Heart right ventricle (tissue), 16 donors: ENCODE measurements at places on chromosomes 2 and 18. TPM values are rescaled to one million over a fixed set of nuclear protein-coding genes. Genes with fewer than 3 reads are reported as not detected.

DNA sequence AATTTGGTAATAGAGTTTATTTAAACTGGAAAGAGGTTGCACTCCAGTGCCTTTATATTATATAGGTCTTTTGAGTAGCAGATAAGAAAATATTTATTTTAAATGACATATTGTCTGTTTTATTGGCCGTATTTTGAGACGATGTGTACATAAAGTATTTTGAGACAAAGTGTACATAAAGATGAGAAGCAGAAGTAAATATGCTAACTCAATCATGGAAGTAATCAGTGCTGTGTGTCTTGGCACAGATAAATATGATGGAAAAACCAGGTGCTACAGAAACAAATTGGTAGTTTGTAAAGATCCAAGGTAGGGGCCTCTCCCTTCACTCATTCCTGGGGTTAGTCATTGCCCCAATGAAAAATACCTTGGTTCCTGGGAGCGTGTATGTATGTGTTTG is 382.9 kb downstream of the DSEL start:
- H3K27me3 ChIP-seq, result no peaks in the 10 kb centered on the region
- no peaks in the 10 kb centered on the region for H3K36me3 ChIP-seq
- no peaks in the 10 kb centered on the region for H3K4me1 ChIP-seq

GRCh38 chr18:54794823-54795222 is 33.5 kb upstream of the RAB27B start:
- H3K4me1 ChIP-seq, result no peaks in the 10 kb centered on the region
- no peaks in the 10 kb centered on the region for H3K27me3 ChIP-seq
- no peak for DNase-seq
- H3K27ac ChIP-seq, result no peak overlapping the region
- no peak overlapping the region for H3K4me3 ChIP-seq

DNA sequence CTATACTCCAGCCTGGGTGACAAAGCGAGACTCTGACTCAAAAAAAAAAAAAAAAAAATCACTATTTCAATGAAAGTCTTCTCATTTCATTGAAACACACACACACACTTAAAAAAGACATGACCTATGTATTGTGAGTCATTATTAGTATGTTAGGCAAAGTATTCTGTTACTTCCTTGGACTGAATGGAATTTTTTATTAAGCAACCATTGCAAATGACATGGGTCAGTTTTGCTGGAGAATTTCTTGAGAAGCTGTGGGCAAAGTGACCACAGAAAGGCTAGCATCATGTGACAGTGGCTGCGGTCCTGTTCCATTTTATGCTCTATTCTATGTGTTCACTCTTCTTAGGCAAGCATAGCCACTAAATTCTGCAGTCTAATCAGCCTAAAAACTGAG is 695.7 kb downstream of the TDRD15 start:
- DNase-seq, result no peak
- no peaks in the 10 kb centered on the region for H3K36me3 ChIP-seq
- H3K27me3 ChIP-seq, result no peaks in the 10 kb centered on the region
- H3K4me1 ChIP-seq, result peaks cover 8% of the 10 kb centered on the region
- H3K27ac ChIP-seq, result no peak overlapping the region

GRCh38 chr2:225326969-225327368 is 72.5 kb upstream of the NYAP2 start:
- H3K27me3 ChIP-seq, result no peaks in the 10 kb centered on the region
- no peak overlapping the region for H3K4me3 ChIP-seq
- DNase-seq, result no peak
- no peaks in the 10 kb centered on the region for H3K4me1 ChIP-seq

DNA sequence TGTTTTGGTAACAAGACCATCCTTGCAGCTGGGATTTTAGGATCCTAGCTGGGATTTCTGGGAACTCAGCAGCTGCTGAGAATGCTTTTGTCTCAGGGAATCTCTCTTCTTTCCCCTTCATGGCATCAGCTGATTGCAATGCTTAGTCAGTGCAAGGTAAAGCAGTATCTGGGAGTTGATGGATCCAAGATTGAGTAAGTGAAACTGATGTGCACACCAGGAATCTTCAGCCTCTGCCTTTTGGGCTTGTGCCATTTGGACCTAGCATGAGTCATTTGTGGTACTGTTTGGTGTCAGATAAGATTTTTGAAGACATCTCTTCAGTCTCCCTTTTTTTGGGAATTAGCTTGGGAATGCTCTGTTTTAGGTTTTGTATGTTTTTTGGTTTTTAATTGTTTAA is 363.3 kb upstream of the TFPI start:
- no peak for DNase-seq
- H3K36me3 ChIP-seq, result no peaks in the 10 kb centered on the region
- H3K27ac ChIP-seq, result no peak overlapping the region
- H3K27me3 ChIP-seq, result no peaks in the 10 kb centered on the region
- no peak overlapping the region for H3K4me3 ChIP-seq

- H3K4me3 ChIP-seq, result no peak overlapping the region
- H3K36me3 ChIP-seq, result no peaks in the 10 kb centered on the region
- peaks cover 33% of the 10 kb centered on the region for H3K4me1 ChIP-seq
- H3K27ac ChIP-seq, result no peak overlapping the region
Measured at GRCh38 chr18:62781893-62782292, 66.6 kb downstream of the PHLPP1 start.

- H3K27ac ChIP-seq, result no peak overlapping the region
- no peaks in the 10 kb centered on the region for H3K27me3 ChIP-seq
- DNase-seq, result no peak
- no peak overlapping the region for H3K4me3 ChIP-seq
Measured at GRCh38 chr18:43664487-43665008, 387.3 kb upstream of the SYT4 start.

DNA sequence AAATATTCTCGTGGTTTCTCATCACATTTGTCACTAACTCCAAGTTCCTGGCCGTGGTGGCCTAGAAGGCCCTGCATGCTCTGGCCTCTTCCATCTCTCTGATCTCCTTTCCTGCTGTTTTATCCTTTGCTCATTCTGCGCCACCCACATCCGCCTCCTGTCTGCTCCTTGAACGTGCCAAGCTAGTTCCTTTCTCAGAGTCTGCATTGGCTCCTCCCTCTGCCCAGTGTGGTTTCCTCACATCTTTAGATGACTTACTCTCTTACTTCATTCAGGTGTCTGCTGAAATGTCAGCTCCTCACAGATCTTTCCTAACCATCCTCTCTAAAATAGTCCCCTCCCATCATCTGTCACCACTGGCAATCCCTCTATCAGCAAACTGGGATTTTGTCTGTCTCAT is 158.6 kb upstream of the RBMS1 start:
- H3K36me3 ChIP-seq, result no peaks in the 10 kb centered on the region
- H3K27me3 ChIP-seq, result no peaks in the 10 kb centered on the region
- H3K4me3 ChIP-seq, result no peak overlapping the region

GRCh38 chr18:62282188-62282629 is 42.9 kb upstream of the TNFRSF11A start:
- H3K27ac ChIP-seq, result no peak overlapping the region
- no peak for DNase-seq

DNA sequence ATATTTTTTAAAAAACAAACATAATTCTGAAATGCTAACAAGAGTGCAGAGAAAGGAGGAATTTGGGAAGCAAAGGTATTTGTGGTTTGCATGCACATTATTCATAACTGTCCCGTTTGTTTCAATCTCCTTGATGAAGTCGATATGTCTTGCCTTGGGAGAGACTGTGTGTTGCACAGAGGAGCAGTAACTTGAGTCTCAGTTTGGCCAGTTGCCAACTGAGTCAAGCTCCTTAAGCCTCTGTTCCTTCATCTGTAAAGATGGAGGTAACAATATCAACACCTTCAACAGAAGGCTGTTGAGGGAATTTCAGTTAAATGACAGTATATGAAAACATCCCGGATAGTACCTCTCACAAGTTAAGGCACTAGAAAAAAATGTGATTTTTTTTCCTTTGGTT is 226.2 kb downstream of the ASXL3 start:
- no peak overlapping the region for H3K27ac ChIP-seq
- no peaks in the 10 kb centered on the region for H3K36me3 ChIP-seq
- no peak for DNase-seq
- H3K4me3 ChIP-seq, result no peak overlapping the region

DNA sequence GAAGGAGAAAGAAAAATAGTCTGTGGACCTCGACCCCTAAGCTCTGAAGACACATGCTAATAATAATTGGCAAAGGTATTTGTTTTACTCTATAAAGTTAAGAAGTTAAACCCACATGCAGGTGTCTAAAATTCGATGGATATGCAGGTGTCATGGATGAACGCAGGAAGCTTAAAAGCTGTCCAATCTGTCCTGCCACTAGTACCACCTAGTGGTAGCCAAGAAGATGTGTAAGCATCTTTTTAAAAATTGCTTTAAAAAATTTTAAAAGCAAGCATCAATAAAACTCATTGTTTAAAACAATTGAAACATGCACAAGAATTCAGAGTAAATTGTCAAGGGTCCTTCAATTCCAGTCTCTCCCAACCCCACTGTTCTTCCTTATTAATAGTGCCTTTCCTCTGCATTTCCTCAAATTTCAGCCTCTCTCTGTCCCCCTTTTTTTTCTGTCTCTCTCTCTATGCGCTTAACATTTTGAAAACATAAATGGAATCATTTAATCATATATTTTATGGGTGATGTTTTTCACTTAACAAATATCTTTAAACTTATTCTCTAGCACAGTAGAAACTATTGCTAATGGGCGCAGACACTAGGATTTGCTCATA is 30.6 kb upstream of the PPP3R1 start:
- no peak for DNase-seq
- no peaks in the 10 kb centered on the region for H3K36me3 ChIP-seq
- H3K27me3 ChIP-seq, result no peaks in the 10 kb centered on the region
- no peak overlapping the region for H3K27ac ChIP-seq

DNA sequence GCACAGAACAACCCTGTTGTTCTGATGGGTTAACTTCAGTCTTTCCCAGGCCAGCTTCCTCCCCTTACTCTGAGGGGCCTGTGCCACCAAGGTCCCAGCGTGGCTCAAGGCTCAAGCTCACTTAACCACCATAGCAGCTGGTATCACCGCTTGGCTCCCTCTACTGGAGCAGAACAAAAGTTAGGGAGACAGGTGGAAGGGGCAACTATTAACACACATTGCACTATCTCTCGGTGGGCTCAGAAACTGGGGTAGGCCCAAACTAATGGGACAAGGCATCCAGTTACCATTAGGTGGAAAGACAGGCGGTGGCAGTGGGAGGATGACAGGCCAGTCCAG is 88.7 kb upstream of the ATL2 start:
- no peak for DNase-seq
- no peaks in the 10 kb centered on the region for H3K36me3 ChIP-seq
- no peak overlapping the region for H3K27ac ChIP-seq
- H3K4me1 ChIP-seq, result no peaks in the 10 kb centered on the region
- H3K27me3 ChIP-seq, result no peaks in the 10 kb centered on the region

The LOXL3 gene
- polyA plus RNA-seq, result 3.4 TPM

- H3K4me3 ChIP-seq, result no peak overlapping the region
- DNase-seq, result no peak
- H3K27ac ChIP-seq, result no peak overlapping the region
Measured at GRCh38 chr2:215280326-215280725, 31.5 kb upstream of the ATIC start.

The SERPINB7 gene
- not detected for polyA plus RNA-seq
